Fibroblast of lung (primary cell): ENCODE measurements at places on chromosomes 4 and X.

- no peak overlapping the region for H3K4me3 ChIP-seq
- no peaks in the 10 kb centered on the region for H3K27me3 ChIP-seq
- no peaks in the 10 kb centered on the region for H3K4me1 ChIP-seq
- no peak for DNase-seq
Observed at GRCh38 chrX:27309406-27309805, 153.7 kb downstream of the PPP4R3C start.

GRCh38 chrX:70455366-70456202 is 10.9 kb downstream of the DLG3 start:
- H3K4me3 ChIP-seq, result peak overlapping the region; percentile 62
- H3K27ac ChIP-seq, result no peak overlapping the region
- no peaks in the 10 kb centered on the region for H3K36me3 ChIP-seq

DNA sequence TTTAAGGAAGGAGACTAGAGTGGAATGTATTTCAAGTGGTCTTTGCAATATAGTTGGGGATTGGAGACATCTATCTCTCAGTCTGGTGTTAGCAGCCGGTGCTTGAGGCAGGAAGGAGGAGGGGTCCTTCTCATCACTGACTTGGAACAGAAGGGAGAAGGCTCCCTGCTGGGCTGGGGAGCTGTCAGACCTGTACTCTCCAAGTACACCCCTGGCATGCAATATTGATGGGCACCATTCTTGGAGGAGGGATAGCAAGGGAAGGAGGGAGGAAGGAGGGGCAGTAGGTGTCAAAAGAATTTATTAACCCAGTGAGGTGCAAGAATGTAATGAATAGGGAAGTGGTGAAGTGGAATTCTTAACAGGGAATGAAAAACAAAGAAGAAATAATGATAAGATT is 338.8 kb downstream of the UNC5C start:
- no peaks in the 10 kb centered on the region for H3K36me3 ChIP-seq
- DNase-seq, result no peak
- no peak overlapping the region for H3K4me3 ChIP-seq
- H3K27ac ChIP-seq, result no peak overlapping the region

GRCh38 chr4:84099599-84099998 is 399.5 kb downstream of the NKX6-1 start:
- H3K27me3 ChIP-seq, result no peaks in the 10 kb centered on the region
- H3K4me1 ChIP-seq, result no peaks in the 10 kb centered on the region
- H3K27ac ChIP-seq, result no peak overlapping the region
- H3K4me3 ChIP-seq, result no peak overlapping the region
- H3K36me3 ChIP-seq, result no peaks in the 10 kb centered on the region

GRCh38 chrX:17014216-17014615 is 67.8 kb downstream of the REPS2 start:
- DNase-seq, result no peak
- H3K4me3 ChIP-seq, result no peak overlapping the region
- H3K27ac ChIP-seq, result no peak overlapping the region
- no peaks in the 10 kb centered on the region for H3K36me3 ChIP-seq
- no peaks in the 10 kb centered on the region for H3K4me1 ChIP-seq
- no peaks in the 10 kb centered on the region for H3K27me3 ChIP-seq

DNA sequence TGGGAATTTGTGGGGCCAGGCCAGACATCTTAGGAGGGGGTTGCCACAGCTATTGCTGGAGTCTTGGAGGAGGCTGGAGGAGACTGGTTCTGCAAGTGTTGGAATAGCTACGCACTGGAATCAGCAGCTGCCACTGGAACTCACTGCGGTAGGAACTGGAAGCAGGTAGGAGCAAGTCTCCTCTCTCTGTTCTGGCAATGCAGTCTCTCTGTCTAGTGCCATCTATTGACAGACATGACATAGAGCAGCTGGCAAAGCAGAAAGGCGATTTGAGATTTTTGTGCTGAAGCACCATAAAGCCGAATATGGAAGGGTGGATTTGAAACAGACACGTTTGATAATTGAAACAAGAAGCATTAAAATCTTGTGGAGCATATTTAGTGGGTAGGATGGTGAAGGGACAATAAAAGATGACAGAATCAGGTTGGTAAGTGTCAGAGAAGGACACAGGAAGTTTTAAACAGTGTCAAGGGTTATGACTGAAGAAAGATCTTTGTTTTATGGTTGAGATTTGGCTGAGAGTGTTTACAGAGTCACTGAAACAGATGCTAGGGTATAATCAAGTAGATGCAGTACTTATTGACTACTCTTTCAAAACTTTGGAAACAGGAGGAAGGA is 23.5 kb upstream of the SYNPO2 start:
- no peaks in the 10 kb centered on the region for H3K36me3 ChIP-seq
- H3K27ac ChIP-seq, result no peak overlapping the region
- no peak overlapping the region for H3K4me3 ChIP-seq
- DNase-seq, result peak; percentile 66
- no peaks in the 10 kb centered on the region for H3K4me1 ChIP-seq
- no peaks in the 10 kb centered on the region for H3K27me3 ChIP-seq

GRCh38 chr4:113618205-113618604 is 143.3 kb downstream of the CAMK2D start:
- H3K4me1 ChIP-seq, result no peaks in the 10 kb centered on the region
- H3K36me3 ChIP-seq, result no peaks in the 10 kb centered on the region
- H3K27me3 ChIP-seq, result no peaks in the 10 kb centered on the region
- H3K27ac ChIP-seq, result no peak overlapping the region
- no peak overlapping the region for H3K4me3 ChIP-seq

DNA sequence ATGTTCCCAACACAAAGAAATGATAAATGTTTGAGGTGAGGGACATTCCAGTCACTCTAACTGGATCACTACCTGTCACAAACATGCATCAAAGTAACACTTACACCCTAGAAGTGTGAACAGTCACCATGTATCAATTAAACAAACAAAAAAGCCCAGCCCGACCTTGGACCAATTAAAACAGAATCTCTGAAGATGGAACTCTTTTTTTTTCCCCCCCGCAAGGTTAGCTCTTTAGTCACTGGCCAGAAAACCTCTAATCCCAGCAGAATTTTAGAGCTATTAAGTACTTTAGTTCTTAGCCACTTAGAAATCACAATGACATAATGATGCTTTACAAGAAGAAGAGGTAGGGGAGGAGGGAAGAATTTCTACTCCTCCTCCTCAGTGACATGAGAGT is 154.5 kb downstream of the PALLD start:
- H3K36me3 ChIP-seq, result no peaks in the 10 kb centered on the region
- H3K27ac ChIP-seq, result no peak overlapping the region
- no peak overlapping the region for H3K4me3 ChIP-seq
- H3K4me1 ChIP-seq, result no peaks in the 10 kb centered on the region

DNA sequence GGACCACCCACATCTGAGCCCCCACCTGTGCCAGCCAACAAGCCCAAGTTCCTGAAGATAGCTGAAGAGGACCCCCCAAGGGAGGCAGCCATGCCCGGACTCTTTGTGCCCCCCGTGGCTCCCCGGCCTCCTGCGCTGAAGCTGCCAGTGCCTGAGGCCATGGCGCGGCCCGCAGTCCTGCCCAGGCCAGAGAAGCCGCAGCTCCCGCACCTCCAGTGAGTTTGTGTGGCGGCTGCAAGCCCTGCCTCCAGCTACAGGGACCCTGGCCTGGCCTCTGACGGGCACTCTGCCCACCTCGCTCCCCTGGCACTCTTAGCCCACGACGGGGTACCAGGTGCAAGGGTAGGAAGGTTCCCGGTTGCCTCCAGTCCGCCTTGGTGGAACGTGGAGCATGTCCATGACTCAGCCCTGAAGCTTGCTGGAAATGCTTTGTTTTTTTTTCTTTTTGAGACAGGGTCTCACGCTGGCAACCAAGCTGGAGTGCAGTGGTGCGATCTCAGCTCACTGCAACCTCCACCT is 13.7 kb upstream of the ADD1 start:
- H3K4me3 ChIP-seq, result no peak overlapping the region
- H3K27me3 ChIP-seq, result no peaks in the 10 kb centered on the region
- H3K4me1 ChIP-seq, result no peaks in the 10 kb centered on the region
- no peak overlapping the region for H3K27ac ChIP-seq
- DNase-seq, result no peak
- H3K36me3 ChIP-seq, result peaks cover 24% of the 10 kb centered on the region

DNA sequence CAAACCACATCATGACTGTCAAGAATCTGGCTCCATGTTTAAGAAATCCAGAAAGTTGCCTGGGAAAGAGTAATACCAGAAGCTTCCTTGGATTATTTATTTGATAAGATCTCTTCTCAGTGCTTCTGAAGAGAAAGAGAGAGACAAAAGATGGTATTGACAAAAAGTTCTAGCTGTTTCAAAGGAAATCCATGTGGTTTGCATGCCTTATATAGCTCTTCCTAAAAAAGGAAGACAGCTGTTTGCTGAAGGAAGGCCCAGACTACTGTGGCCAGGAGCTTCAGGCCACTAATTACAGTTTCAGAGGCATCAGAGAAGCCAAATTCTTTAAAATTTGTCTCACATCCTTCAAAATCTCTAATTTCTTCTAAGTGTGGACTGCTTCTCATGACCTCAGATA is 565.2 kb upstream of the SLIT2 start:
- no peak for DNase-seq
- no peak overlapping the region for H3K4me3 ChIP-seq
- H3K27me3 ChIP-seq, result no peaks in the 10 kb centered on the region
- no peak overlapping the region for H3K27ac ChIP-seq
- H3K4me1 ChIP-seq, result no peaks in the 10 kb centered on the region

DNA sequence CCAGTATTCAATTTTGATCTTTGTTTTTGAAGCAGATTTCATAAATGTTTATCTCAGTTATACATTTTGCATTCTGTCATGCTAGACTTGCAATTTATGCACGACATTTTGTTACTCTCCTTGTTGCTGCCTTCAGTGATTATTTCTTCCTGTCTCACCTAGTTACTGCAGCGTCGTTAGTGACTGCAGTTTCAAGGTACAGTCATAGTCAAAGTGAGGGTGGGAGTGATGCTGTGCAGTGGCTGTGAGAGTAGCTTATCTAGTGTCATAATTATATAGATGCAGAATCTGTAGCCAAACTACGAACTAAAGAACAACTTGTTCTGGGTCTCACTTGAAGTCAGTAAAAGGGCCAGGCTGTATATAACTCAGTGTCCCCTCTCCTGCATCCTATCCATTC is 69.8 kb downstream of the GPR101 start:
- no peaks in the 10 kb centered on the region for H3K4me1 ChIP-seq
- H3K4me3 ChIP-seq, result no peak overlapping the region
- no peak overlapping the region for H3K27ac ChIP-seq
- DNase-seq, result no peak
- H3K27me3 ChIP-seq, result no peaks in the 10 kb centered on the region

GRCh38 chr4:158940271-158940670 is 162.6 kb upstream of the RAPGEF2 start:
- H3K27me3 ChIP-seq, result no peaks in the 10 kb centered on the region
- no peaks in the 10 kb centered on the region for H3K4me1 ChIP-seq
- no peak overlapping the region for H3K27ac ChIP-seq
- no peak for DNase-seq
- H3K4me3 ChIP-seq, result no peak overlapping the region
- no peaks in the 10 kb centered on the region for H3K36me3 ChIP-seq

GRCh38 chr4:99564921-99565320 is 1.1 kb upstream of the TRMT10A start:
- H3K27me3 ChIP-seq, result no peaks in the 10 kb centered on the region
- H3K4me3 ChIP-seq, result no peak overlapping the region
- H3K27ac ChIP-seq, result no peak overlapping the region
- DNase-seq, result no peak
- H3K4me1 ChIP-seq, result no peaks in the 10 kb centered on the region
- no peaks in the 10 kb centered on the region for H3K36me3 ChIP-seq

GRCh38 chr4:17722356-17722700 is 59.1 kb downstream of the FAM184B start:
- DNase-seq, result no peak
- no peaks in the 10 kb centered on the region for H3K27me3 ChIP-seq
- no peak overlapping the region for H3K4me3 ChIP-seq
- H3K27ac ChIP-seq, result peak overlapping the region; percentile 12

DNA sequence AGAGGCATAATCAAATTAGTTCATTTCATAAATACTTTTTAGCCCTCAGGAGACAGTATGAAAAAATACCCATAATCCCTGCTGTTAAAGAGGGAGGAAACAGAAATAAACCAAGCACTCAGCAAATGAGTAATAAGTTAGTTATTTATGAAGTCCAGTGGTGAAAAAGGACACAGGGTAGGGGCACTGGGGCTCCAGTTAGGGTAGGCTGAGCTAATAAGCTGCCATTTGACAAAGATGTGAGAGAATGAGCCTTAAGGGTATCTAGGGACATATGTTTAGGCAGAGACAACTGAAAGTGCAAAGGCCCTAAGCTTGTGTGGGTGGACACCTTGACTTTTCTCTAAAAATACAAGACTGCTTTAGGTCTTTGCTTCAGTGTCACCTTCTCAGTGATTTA is 94.4 kb downstream of the IL15 start:
- H3K4me3 ChIP-seq, result no peak overlapping the region
- DNase-seq, result peak; percentile 8
- H3K27ac ChIP-seq, result no peak overlapping the region
- no peaks in the 10 kb centered on the region for H3K36me3 ChIP-seq

DNA sequence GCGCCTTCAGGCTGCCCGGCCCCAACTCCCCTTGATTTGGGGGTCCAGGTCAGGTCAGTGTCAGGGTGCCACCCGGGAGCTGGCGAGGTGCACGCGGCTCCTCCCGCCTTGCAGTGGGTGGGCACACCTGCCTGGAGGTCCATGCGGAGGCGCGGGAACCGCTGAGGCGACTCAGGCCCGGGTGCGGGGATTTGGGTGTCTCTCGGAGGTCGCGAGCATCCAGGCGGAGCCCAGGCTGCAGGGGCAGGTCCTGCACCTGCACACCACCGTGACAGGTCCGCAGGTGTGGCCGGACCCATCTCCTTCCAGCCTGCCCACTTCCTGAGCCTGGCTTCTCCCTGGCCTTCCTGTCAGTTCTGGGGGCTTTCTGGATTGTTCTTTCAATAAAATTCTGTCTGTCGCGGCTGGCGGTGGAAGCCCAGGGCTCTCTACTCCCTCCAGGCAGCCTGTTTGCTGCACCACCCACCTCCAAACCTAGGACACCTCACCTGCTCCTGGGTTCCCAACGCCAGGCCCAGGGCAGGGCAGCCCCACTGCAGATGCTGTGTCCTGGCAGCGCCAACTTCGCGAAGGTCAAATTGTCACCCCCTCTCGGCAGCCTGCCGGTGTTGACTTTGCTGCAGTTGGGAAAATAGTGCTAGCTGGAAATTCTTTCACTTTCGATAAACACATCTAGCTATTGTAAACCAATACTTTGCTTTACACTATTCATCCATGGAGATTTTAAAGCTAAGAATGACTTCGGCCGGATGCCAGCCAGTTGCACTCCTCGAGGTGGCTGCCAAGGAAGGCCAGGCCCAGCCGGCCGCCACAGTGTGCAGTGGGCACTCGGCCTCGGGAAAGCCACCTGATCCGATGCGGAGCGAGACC is 35.9 kb downstream of the FGFRL1 start:
- H3K27ac ChIP-seq, result no peak overlapping the region
- H3K4me3 ChIP-seq, result no peak overlapping the region
- no peak for DNase-seq
- peaks cover 4% of the 10 kb centered on the region for H3K27me3 ChIP-seq
- H3K4me1 ChIP-seq, result peaks cover 15% of the 10 kb centered on the region
